ENCODE measurements at places on chromosomes 16 and 17.

DNA sequence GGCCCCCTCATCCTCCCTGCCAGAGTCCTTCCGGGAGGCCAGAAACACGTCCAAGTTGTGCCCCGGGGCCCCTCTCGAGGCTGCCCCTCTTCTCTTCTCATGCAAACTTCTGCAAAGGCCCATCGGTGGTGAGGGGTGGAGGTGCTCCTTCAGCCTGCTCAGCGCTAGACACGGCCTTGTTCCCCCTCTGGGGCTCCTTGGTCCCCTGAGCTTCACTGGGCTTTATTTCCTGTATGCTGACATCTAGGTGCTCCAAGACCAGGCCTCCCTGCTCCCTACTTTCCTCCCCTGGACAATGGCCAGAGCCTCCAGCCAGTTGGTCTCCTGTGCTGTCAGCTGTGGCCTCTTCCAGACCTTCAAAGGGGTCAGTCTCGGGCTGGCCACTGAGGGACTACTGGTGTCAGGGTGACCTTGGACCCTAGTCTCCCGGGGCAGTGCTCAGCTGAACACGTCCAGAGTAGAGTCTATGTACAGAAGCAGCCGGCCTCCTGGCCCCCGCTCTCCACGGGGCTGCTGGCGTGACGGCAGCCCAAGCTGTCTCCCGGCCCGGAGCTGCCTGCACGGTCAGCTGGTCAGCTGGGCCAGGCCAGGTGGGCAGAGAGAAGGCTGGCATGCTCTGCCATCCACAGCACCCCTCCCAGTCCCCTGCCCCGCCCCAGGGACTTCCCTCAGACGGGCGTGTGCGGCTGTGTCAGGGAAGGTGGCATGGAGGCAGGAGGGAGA lies 1.7 kb upstream of the PRR35 start:
- DNase-seq: no peak

GRCh38 chr16:3050487-3050886 lies 4.1 kb downstream of the MMP25 start:
- no peak for DNase-seq

DNA sequence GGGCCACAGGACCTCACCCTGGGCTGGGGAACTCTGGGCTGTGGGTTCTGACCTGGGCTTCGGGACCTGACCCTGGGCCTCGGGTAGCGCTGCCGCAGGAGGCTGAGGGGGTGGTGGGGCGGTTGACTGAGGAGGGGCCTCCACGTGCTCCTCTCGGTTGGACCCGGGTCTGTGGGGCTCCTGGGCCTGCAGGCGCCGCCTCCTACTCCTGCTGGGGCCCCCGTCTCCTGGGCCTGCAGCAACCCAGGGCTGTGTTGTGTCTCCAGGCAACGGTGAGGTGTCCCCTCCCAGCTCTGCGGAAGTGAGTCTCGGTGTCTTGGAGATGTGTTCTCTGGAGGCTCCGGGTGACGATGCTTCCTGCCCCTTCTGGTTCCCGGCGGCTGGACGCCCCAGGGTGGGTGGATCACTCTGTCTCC lies 41.5 kb upstream of the GNG13 start:
- DNase-seq: no peak

GRCh38 chr17:35841505-35841904 lies 27.2 kb downstream of the HEATR9 start:
- DNase-seq: no peak

GRCh38 chr17:73609060-73609459 lies 35.2 kb downstream of the SDK2 start:
- no peak for DNase-seq

DNA sequence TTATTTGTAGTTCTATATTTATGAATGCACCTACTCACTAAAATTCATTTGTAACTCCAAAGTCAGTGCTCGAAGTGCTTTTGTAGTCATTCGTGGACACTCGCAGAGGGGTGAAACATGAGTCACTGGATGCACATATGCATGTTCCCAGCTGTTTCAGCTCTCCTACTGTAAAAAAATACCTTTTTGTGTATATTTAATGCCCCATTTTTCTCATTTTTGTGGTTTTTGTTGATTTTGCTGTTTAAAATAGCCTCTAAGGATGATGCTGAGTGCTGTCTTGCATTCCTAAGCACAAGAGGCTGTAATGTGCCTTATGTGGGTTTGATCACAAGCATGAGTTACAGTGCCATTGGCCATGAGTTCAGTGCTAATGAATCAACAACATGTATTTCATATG lies 30.6 kb downstream of the CENPV start:
- DNase-seq: no peak

DNA sequence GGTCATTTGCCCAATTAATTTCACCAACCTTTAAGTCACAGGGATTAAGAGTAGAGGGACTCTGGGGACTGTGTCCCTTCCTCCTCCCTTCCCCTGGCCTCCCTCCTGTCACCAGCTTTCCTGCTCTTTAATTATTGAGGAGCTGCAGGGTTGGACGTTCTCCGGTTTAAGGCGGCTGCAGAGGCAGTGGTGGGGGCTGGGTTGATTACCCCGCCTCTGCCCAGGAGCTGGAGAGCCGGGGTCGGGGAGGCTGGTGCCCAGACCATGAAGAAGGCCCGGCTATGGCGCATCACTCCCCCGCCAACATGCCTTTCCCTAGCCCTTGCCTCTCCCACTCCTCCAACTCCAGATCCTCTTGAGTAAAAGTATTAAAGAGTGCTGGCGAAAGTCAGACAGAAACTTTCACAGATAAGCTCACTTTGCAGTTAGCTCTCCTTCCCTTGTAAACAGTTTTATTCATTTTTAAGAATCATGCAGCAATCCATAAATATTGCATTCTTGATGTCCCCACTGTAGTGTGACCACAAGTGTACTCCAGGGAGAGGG lies 1.1 kb upstream of the FOXJ1 start:
- no peak for DNase-seq

DNA sequence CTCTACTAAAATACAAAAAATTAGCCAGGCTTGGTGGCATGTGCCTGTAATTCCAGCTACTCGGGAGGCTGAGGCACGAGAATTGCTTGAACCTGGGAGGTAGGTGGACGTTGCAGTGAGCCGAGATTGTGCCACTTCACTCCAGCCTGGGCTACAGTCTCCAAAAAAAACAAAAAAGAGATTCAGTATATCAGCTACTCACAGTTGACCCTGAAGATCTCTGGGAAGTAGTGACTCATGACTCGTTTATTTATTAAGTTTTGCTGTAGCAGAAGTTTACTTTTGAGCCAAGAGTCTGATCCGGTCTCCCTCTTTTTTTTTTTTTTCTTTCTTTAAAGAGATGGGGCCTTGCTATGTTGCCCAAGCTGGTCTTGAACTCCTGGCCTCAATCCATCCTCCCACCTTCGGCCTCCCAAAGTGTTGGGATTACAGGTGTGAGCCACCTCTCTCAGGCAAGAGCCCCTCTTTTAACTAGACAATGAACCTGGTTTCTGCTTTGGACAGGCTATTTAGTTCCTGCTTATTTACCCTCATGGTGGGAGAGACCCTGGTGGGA lies 4.4 kb downstream of the MVP start:
- DNase-seq: no peak

- no peak for DNase-seq
These were observed 18.0 kb upstream of the NDRG4 start for GRCh38 chr16:58481931-58482330.

DNA sequence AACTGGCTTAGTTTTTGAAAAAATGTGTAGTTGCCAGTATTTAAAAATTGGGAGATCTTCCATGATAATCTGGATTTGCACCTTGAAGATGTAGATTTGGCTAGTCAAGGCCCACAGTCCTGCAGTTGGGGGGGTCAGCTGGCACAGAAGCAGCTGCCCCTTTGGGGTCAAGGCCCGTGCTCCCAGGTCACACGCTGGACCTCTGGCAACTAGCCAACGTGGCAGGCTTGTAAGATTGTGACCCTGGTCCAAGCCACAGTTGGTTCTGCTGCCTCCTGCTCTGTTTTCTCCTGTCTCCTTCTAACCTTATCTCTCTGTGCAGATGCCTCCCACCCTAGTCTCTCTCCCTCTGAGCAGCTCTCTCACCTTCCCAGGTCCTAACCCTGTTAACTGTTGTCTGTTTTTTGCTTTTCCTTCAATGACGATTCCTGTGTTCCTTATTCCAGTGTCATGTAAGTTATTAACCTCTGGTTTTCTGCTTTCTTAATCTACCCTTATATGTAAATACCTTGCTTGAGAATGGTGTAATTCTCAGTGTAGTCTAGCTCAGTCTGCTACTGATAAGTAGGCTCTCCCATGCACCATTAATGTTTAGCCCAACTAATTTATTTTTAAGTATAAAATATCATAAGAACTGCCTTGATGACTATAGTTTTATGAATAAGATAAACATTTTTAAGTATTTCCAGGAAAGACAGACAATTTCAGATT lies 27.9 kb downstream of the CLEC16A start:
- no peak for DNase-seq

- DNase-seq: no peak
These were observed 315.8 kb downstream of the XYLT1 start for GRCh38 chr16:17154981-17155380.

DNA sequence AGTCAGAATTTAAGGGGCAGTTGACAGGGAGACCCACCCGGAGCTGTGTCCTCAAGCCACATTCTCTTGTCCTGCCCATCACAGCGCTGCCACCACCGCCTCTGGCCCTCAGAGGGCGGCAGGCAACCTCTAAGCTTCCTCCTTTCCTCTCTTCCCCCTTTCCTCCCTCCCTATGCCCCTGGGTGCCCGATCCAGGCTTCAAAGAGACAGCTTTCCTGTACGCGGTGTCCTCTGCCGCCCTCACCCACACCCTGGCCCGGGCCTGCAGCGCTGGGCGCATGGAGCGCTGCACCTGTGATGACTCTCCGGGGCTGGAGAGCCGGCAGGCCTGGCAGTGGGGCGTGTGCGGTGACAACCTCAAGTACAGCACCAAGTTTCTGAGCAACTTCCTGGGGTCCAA lies 23.5 kb downstream of the WNT9B start:
- no peak for DNase-seq

DNA sequence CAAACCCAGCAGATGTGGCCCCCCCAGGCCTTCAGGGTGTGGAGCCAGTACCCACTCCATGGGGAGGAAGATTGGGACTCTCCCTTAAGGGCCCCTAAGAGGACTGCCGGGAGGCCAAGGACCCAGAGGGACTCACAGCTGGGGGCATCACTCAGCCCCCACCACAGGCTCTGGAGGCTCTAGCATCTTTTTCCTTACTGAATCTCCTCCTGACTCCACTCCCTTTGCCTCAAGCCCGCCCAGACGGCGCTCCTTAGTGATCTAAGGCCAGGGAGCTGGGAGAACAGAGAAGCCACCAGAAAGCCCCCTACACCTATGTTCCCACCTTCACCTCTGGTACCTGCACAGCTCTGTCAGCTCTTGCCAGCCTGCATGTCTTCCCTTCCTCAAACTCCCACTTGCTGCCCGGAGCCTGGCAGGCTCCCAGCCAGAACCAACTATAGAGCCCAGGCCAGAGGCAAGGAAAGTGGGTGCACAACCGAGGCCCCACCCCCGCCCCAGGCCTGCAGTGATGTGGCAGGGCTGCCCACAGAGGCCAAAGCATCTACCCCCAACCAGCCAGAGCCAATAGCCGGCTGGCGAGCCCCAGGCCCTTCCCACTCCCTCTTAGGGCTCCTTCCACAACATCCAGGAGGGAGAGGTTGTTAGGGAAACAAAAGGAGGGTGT lies 22.3 kb upstream of the MPO start:
- DNase-seq: no peak

All from GM12864 (cell line).